ENCODE measurements at places on chromosomes 2 and 18. TPM values are rescaled to one million over a fixed set of nuclear protein-coding genes. Genes with fewer than 3 reads are reported as not detected.

HRH4 gene
- not detected for total RNA-seq

CNDP1 gene
- not detected for total RNA-seq

ALPP gene
- total RNA-seq: 4.9 TPM

SGO2 gene
- 21.3 TPM for total RNA-seq

GALNT1 gene
- total RNA-seq: 57.4 TPM

CSRNP3 gene
- total RNA-seq: 1.2 TPM

- no peak for DNase-seq
Measured at GRCh38 chr2:241842620-241843211, 16.0 kb downstream of the PDCD1 start.

DNA sequence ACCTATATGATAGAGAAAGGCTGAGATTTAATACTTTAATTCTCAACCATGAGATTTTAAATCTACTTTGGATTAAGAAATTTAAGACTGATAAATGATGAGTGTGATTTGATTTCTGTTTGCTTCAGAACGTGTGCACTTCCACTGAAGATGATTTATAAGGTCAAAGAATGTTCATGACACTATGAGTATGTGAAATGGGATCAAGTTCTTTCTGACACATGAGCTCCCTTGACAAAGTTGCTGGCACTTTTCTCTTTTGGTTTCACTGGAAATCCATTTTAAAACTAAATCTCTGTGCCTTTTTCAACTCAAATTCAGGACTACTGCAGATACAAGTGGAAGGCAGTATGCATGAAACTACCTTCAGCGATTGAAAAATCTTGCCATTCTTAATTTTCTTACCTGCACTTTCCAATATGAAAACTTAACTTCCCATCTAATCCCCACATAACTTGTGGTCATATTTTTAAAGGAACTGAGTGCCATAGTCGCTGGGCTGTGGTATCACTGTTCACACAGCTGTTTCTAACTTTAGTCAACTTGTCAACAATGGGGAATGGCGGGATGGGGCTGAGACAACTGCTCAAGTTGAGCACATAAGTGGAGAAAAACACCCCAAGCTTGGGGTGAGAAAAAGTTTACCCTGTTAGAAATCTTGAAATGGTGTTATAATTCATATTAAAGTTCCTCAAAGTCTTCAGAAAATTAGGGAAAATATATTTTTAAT is 51.8 kb upstream of the TTN start:
- DNase-seq: no peak

DNA sequence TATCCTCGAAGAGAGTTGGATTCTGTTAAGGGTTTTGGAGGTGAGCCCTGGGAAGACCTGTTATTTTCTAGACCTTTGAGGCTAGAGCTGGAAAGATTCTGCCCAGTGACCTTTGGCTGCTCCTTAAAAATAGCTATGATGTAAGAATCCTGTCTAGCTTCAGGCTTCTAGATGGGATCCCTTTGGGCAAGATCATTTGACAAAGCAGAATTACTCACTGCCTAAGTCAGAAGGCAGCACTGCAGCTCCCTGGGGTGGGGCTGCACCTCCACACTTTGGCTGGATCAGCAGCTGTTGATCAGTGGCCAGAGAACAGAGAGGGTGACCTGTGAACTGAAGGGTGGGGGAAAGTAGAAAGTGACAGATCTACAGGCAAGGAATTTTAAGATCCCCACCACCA is 103.8 kb downstream of the ASAP2 start:
- DNase-seq: peak; percentile 41

DNA sequence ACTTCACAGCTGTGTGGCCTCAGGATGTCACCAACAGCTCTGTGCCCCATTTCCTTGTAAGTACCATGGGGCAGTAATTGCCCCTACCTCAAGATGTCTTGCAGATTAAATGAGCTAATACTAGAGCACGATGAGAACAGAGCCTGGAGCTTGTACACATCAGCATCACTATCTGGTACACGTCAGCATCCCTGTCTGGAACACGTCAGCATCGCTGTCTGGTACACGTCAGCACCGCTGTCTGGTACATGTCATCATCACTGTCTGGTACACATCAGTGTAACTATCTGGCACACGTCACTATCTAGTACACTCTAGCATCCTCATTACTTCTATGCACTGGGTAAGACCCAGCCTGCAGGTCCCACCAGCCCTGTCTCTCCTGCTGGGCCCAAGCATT is 37.2 kb downstream of the AQP12A start:
- no peak for DNase-seq

GRCh38 chr2:419687-420317 is 131.9 kb upstream of the ALKAL2 start:
- DNase-seq: no peak

DNA sequence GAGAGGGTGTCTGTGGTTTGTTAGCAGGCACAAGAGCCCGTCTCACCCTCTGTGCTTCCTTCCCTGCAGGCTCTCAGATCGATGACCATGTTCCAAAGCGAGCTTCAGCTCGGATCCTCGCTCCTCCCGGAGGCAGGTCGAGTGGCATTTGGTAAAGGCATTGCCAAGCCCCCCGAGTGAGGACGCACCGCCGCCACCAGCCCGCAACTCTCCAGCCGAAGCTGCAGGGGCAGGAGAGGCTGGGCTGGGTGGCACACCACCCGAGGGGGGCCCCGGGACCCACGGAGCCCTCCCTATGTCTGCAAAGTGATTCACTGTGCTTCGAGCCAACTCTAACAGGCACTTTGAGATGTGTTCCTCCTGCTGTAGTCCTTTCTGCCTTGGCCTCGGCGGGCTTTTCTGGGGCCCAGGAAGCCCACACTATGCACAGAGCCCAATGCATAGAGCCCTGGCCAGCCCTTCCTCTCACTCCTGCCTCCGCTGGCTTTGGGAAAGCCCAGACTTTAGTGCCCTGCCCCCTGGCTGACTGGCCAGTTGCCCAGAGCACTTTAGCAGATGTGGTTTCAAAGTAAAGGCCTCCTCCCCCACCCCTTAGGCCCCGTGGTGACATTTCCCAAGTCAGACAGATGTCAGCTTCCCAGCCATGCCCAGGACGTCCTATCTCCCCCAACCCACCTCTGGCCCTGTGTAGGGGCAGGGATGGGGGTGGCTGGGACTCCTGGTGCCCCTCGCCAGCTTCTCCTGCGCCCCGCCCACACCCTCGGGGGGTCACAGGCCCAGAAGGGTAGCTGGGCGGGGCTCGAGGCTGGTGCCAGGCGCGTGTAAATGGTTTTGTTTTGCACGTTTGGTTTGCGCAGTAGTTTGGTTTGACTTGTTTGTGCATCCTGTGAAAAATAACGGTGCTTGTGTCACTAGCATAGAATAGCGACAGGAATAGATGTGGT is 23.3 kb upstream of the MAPRE3 start:
- no peak for DNase-seq

- DNase-seq: peak; percentile 7
Measured at GRCh38 chr2:237315829-237316225, 98.1 kb downstream of the COL6A3 start.

- no peak for DNase-seq
Measured at GRCh38 chr2:49933711-49934110, 779.4 kb upstream of the FSHR start.

DNA sequence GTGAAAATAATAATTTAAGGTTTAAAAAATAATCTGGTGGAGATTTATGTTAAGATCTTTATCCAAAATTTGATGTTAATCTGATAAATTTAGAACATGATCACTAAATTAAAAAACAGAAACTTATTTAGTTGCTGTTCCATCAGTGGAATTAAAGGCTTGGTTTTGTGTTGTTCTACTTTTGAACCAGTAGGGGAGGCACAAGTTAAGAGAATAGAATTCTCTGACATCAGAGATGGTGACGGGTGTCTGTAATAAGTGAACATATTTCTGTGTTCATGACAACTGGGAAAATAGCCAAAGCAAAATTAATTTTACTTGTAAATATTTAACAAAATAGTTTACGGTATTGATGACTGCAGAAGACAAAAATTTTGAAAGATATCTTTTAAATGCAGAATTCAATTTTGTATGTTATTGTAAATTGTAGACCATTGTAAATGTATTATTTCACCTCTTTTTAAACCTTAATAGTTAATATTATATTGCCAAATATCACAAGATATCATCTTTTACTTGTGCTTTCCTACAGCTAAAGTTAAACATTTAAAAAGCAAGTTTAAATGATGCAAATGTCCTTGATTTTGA is 106.0 kb downstream of the UBR3 start:
- DNase-seq: no peak

DNA sequence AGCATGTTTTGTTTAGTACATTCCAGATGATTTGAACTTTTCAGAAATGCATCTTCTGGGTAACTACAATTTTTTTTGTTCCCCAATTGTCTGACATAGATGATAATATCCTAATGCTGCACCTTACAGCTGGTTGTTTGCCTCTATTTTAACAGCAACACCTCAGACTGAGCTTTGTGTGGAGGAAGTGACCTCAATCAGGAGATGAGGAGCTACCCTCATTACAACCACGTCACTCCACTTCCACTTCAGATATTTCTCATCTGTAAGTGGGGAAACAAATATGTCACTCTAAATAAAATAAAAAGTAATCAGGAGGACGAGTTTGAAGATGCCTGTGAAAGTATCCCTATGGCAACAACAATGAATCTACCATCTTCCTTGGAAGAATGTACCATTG is 12.1 kb upstream of the SRSF7 start:
- DNase-seq: no peak

- DNase-seq: no peak
Measured at GRCh38 chr18:65792456-65793074, 41.8 kb downstream of the CDH7 start.

GRCh38 chr2:59594671-59595222 is 958.7 kb downstream of the BCL11A start:
- DNase-seq: no peak

DNA sequence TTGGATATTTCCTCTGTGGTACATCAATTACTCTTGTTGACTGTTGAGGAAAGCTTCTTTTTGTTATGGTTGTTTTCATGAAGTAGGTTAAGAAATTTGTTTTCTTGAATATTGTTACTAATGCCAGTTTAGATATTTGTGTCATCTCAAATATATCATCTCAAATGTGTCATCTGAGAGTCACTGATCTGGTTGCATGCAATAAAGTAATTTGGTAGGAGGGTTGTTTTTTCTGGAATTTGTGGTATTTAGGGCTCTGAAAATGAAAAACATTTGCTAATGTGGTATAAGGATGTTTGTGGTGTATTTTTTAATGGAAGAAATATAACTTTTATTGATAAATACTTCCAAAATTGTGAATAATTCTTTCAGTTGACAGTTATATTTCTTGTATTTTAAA is 117.7 kb downstream of the GREB1L start:
- no peak for DNase-seq

- DNase-seq: no peak
Measured at GRCh38 chr2:135573620-135574019, 42.3 kb downstream of the R3HDM1 start.

DNA sequence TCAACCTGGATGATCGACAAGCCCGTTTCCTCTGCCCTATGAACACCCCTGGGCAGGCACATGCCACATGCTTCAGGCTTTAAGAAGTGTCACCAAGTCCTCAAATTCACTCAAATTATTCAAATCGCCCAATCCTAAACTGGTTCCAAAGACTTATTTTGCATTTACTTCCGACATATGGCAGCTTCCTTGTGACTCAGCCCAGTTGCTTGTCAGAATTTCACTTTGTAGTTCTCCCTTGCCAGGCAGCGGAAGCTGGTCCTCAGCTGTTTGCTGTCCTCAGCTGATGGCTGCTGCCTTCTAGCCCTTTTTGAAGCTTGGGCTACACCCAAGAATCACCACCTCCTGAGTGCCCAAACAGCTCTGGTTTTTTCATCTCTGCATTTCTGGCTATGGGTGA is 105.4 kb upstream of the LMAN1 start:
- no peak for DNase-seq

DNA sequence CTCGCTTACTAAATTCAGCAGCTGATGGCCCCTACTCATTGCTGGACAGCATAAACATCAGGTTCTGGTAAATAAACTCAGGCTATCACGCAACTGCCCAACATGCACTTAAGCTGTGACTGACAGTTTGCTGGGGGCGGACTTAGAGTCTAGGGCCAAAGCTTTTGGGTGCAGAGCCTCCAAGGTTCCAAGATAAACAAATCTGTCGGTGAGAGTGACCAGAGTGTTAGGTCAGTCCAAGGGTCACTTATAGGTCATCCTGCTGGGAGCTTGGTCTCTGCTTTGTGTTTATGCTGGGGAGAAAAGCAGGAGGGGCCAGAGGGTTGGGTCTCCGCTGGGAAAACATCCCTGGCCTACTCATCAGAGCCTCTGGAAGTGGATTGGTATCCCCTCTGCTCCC is 188.6 kb upstream of the GATA6 start:
- DNase-seq: peak; percentile 82

GRCh38 chr2:200026332-200027230 is 71.2 kb downstream of the MAIP1 start:
- DNase-seq: no peak

DNA sequence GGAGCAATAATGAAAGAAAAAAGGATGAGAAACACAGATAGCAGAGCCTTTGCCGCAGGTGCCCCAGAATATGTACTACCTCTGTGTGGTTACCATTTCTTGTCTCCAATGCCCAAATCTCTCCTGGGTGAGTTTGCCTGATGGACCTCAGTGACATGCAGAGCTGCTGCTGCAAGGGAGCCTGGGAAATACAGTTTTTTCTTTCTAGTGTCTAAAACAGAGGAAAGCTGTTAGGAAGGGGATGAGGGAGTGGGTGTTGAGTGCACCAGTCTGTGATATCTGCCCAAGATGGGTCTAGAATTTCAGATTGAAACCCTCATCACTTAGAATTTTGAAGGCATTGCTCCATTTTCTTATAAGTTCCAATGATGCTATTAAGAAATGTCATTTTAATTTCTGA is 9.9 kb upstream of the MBOAT2 start:
- DNase-seq: no peak

- no peak for DNase-seq
Measured at GRCh38 chr2:42009657-42010580, 37.9 kb upstream of the PKDCC start.

DNA sequence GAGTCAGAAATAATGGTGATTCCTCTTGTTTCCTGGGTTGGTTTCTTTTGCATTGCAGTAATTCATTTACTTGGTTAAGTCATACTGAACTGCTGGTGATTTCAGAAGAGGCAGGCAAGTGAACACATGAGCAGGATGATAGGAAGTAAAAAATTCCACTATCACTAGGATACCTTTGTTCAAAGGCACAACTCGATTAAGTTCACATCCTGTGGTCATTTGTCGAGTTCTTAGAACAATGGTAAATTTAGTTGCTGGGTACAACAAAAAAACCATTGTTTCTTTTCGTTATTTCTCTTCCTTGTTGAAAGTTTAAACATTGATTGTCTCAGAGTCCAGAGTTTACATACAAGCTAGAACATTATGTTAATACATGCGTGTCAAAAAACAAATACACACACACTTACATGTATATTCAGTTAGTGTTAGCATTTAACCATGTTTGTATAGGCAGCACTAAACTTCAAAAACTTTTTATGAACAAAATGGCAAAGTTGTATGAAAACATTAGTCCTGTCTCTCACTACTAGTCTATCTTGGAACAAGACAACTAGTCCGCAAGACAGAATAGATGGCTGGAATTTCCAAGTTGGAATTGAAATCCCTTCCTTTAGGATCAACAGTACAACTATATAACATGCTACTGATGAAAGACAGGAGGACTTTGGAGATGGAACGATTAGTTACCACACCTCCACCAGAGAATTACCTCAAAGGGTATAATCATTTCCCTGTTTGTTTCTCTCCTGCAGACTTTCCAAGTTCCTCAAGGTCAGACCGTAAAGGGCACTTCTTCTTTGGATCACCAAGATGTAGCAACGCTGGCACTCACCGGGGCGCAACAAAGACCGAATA is 26.2 kb downstream of the STK39 start:
- no peak for DNase-seq

GRCh38 chr18:10234912-10235660 is 219.3 kb upstream of the APCDD1 start:
- no peak for DNase-seq

- DNase-seq: no peak
Measured at GRCh38 chr2:23410596-23410995, 25.6 kb downstream of the KLHL29 start.

Measured in Caco-2 (cell line).